ENCODE measurements at places on chromosomes 4 and X. TPM values are rescaled to one million over a fixed set of nuclear protein-coding genes. Genes with fewer than 3 reads are reported as not detected.

FABP2 gene
- not detected for total RNA-seq

HSFX2 gene
- total RNA-seq: not detected

TKTL2 gene
- total RNA-seq: not detected

AREG gene
- 149 TPM for total RNA-seq

MAGEA6 gene
- total RNA-seq: not detected

GATA1 gene
- total RNA-seq: not detected

UGT2A1 gene
- not detected for total RNA-seq

GRCh38 chr4:8610858-8611616 lies 18.5 kb downstream of the CPZ start:
- no peak for DNase-seq

- DNase-seq: no peak
Observed at GRCh38 chrX:18360867-18361266, 6.4 kb upstream of the SCML2 start.

DNA sequence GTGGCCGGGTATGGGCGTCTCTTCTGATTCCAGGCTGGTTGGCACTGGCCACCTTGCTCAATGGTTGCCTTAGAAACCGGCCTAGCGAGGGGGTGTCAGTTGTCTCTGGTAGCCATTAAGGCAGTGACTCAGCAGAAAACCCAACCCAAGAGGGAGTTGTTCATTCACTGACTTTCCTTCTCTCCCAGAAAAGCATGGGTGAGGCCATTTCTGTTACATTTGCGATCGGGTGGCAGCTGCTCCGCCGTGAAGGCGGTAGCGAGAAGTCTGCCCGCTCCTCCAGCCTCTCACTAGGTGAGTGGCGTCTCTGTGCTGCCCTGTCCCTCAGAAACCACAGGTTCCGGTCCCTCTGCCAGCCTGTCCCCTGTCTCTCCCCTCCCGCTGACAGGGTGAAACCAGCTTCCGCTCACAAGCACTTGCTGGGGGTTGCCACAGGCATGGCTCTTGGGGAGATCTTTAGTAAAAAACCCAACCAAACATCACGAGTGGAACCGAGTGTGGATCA lies 17.4 kb downstream of the IRAK1 start:
- peak; percentile 36 for DNase-seq

DNA sequence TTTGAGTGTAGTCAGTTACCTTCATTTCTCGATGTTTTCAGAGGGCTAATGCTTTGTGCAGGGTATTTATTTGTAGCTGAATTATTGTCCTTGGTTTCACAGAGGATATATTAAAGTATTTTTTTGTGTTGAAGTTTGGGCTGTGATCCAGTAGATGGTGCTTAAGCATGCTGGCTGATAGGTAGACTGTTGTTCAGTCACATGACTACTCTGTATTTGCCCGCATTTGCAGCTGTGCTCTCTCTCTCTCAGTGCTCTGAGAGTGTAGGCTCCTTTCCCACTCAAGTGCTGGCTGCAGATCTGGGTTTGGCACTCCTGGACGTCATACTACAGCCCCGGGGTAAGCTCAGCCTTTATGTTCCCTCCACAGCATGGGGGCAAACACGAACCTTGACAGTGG lies 21.7 kb downstream of the RAB40AL start:
- no peak for DNase-seq

GRCh38 chr4:1115528-1116293 lies 2.3 kb upstream of the RNF212 start:
- no peak for DNase-seq

DNA sequence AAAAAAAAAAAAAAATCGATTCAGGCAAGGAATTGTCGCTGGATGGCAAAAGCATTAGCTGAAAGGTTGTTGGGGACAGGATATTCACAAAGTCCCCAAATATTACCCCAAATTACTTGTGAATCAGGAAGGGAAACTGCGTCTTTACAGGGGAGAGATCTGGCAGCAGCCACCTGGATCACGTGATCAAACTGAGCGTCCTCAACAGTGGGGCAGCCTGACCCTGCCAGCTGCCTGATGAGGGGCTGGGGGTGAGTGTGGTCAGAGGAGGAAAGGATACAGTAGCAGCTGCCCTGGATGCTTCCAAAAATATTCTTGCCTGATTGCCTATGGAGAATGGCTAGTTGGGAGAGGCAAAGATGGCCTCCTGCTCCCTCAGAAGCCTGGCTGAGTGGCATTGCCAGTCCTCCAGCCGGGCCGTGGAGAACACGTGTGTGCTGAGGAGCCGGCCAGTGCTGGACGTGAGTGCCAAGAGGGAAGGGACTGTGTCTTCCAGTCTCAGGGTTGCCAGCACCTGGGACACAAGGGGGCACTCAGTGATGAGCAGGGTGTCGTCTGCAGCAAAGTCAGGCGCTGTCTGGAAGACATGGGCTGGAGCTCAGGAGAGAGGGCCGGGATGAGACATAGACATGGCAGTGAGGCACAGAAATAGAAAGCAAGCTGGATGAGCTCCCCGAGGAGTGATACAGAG lies 3.0 kb upstream of the LAGE3 start:
- no peak for DNase-seq

DNA sequence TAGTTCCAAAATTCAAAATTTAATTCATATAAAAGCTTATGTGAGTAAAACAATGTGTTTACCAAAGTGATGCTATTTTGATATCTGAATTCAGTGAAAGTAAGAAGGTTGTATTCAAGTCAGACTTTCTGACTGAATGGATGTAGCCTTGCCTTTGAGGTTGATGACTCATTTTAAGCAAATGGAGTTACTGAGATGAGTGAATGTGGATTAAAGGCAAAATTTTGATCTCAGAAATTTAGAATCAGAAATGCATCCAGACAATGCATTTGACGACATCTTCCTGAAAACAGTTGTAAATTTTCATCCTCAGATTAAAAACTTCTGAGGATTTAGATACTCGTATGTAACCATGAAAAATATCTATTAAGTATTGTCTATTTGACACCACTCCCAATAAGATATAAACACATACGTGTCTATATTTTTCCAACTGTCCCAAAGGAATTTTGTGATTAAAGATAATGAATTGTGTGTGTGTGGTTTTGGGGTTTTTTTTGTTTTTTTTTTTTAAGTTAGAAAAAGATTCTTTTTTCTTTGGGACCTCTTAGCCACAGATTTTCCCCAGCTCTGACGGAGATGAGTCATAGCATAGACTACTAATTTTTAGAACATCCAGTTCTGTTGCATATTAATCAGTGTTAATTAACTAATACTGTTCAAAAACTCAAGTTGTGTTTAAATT lies 34.4 kb downstream of the NFKB1 start:
- peak; percentile 26 for DNase-seq

- no peak for DNase-seq
Observed at GRCh38 chr4:159400558-159401225, 297.8 kb downstream of the RAPGEF2 start.

- DNase-seq: no peak
Observed at GRCh38 chr4:84874619-84875018, 91.9 kb downstream of the WDFY3 start.

DNA sequence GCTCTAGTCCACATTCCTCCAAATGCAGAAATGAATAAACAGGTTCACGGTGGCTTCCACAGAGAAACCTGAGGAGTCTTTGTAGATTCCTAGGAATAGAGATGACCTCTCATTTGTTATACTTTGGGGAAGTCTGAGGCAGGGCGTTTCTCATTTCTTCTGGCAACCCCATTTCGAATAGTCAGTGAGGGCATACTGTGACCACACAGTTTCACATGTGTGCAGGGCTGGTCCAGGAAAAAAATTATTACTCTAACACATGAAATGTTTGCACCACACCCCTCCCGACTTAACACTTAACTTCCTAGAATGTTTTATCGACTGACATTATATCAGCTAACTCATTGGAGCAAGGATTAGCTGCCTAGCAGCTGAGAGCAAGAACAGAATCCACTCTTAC lies 12.0 kb downstream of the FRMD7 start:
- no peak for DNase-seq

- no peak for DNase-seq
Observed at GRCh38 chrX:49300703-49301102, 2.7 kb upstream of the GAGE10 start.

DNA sequence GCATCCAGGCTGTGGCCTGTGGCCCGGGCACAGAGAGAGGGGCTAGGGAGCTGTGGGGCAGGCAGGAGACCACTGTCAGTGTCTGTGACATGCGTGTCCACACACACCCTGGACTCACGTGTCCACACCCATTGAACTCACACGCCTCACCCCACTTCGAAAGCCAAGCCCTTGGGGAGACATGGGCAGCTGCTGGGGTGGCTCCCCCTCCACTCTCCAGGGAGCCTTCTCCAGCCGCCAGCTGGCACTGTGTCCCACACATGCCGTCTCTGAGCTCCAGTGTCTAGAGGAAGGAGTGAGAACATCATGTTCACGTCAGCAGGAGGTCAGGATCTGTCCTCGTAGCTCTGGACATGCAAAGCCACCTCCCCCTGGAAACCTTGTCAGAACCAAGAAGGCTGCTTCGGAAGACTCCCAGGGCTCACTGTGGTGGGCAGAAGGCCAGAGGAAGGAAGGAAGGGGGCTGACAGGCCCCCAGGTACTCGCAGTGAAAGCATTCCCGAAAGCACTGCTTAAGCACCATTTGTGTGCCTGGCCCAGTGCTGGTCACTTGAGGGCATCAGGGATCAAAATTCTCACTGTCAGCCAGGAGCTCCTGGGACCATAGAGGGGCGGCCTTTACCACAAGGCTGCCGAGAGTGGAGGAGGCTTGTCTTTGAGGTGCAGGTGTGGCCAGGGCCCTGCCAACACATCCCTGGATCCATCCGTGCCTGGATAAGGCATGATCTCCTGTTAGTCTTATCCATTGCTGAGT lies 61.4 kb downstream of the HTRA3 start:
- DNase-seq: no peak

GRCh38 chrX:28487818-28488217 lies 99.4 kb upstream of the IL1RAPL1 start:
- DNase-seq: no peak

DNA sequence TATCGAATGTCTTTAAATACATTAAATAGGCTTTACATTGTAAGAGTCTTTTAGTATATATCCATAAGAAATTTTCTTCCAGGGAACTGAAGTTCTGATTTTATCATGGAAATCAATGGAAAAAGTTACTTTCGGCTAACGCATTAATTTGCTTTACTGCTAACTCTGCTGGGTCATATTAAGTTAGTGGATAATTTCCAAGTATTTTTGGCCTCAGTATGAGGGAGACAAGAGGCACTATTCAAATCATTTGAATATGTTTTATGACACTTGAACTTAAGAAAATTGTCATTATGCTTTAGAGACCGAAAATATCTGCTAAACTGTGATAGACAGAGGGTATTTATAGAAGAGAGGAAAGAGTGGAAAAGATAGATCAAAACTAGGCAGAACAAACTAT lies 237.5 kb downstream of the PCDH7 start:
- no peak for DNase-seq

GRCh38 chr4:118712872-118713271 lies 27.7 kb downstream of the METTL14 start:
- DNase-seq: no peak

DNA sequence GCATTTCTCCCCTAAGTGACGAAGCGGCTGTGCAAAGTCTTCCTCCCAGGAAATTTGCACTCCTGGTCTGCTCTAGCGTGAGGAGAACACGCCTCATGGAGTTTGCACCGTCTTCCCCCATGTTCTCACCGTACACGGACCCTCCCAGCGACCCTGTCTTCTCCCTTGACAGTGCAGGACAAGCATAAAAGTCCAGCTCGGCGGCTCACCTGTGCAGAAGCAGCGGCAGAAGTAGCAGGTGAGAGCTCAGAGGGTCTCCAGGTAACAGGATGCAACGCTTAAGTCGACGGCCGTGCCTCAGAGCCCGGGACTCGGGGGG lies 314 bp downstream of the P2RY8 start:
- no peak for DNase-seq

DNA sequence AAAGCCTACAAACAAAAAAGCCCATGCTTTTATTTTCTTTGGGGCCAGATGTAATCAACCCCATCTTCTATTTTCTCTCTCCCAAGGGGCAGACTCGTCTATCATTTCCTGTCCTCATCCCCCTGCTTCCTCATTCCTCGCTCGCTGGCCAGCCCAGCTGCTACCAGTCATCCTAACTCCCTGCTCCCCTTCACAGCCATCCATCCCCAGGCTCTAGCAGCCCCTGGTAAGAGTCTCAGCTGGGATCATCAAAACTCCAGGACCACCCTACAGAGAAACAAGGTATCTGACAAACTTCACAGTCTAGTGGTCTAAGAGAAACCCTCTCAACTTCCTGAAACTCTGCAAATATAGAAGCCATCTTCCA lies 23.6 kb downstream of the SH3KBP1 start:
- no peak for DNase-seq

GRCh38 chr4:67660418-67660817 lies 40.5 kb downstream of the UBA6 start:
- DNase-seq: no peak

GRCh38 chr4:184790826-184791225 lies 34.9 kb downstream of the ACSL1 start:
- DNase-seq: no peak
